ENCODE measurements at places on chromosomes 12 and 14.

DNA sequence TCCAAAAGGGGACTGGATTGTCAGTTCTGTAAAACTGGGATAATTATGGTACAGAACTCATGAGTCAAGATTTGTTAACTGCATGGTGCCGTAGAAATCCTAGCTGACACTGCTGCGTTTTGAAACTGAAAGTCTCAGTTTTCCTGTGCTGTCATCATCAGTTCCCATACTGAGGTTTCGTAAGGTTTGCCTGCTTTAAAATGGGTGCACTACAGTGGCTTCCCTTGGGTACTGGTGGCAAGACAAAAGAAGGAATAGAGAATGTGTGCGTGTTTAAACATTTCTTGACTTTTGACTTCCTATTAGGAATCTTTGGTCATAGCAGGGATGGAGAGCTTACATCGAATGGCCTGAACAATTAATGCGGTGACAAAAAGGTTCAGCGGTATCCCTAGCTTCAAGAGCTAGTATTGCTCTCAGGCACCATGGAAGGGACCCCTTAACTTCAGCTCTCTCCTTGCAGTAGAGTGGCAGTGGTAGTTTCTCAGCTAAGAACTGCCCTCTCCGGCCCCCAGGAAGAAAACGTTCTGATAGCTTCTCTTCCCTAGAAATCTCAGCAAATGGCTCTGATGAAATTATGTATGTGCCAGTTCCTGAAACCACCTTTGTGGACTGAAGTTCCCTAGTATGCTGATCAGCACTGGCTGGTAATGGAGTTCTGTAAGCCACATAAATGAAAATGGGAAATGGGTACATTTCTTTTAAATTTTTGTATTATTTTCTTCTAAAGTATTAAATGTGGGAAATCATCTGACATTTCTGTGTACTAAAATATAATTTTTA lies 28.9 kb downstream of the ANO6 start:
- DNase-seq = no peak

GRCh38 chr12:109630815-109631214 lies 57.2 kb downstream of the MVK start:
- no peak for DNase-seq

DNA sequence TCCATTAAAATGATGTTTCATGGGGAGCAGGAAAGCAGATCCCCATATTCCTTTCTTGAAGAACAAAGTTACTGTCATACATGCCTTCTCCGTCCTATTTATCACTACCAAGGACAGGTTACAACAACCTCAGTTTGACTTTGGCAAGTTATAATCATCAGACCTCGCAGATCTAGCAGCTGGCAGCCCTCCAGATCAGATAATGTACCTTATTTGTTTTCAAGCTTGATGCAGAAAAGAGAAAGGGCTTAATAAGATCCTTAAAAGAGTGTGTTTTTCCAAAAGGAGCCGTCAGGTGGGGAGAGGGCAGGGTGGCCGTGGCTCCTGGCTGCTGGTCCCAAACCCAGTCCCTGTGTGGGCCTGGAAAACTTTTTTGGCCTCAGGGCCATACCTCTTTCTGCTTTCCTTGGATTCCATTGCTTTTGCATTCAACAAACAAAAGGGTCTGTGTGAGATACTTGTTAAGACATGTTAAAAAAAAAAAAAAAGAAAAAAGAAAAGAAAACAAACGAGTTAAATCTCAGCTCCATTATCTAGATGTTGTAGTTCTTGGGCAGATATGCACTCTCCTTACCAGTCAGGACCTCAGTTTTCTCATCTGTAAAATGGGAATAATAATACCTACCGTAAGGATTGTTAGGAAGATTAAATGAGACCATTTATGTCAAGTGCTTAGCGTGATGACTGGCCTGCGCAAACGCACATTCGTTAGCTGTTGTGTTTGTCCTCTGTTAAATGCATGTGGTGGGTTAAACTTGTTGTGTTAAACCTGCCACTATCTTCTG lies 64.6 kb downstream of the B4GALNT3 start:
- no peak for DNase-seq

- no peak for DNase-seq
These were observed 65.1 kb upstream of the GPATCH2L start for GRCh38 chr14:76086636-76087035.

- no peak for DNase-seq
These were observed 244.2 kb downstream of the GPHN start for GRCh38 chr14:66752109-66752508.
